ENCODE measurements at places on chromosomes 5 and 9.

GRCh38 chr9:118295413-118295812, 591.2 kb downstream of the TLR4 start:
- DNase-seq = no peak

DNA sequence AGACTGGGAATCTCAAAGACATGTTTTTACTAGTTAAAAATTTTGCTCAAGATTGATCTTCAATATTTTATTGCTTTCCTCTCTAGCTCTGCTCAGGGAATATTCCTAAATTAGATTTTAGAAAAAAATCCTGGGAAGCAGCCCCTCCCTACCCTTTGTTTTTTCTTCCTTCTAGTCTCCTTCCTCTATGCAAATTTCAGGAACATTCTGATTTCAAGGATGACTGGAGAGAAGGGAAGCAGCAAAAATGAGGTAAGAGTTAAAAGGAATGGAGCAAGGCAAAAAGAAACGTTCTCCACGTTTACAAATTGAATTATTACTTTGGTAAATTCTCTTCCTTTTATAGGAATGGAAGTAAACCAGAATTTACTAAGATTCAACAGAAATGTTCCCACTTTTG, 493.4 kb upstream of the TUSC1 start:
- DNase-seq = no peak

- no peak for DNase-seq
Observed at GRCh38 chr9:113606510-113606909, 143.0 kb downstream of the RGS3 start.

DNA sequence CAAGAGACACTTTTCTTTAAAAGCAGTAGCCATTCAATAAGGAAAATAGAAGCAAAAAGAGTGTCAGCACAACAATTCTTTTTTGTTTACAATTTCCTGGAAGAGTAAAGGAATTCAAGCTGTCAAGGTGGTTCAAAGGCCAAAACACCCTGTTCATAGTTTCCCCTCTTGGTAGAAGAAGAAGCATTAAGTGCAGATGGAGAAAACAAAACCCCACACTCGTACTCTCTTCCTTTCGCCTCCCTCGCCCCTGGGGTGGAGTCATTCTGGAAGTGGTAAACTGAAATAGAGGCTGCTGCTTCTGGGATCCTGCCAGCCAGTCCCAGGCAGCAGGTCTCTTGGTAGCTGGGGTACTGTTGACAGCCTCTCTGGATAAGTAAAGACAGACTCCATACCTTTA, 105.0 kb downstream of the ANKRD55 start:
- DNase-seq = no peak

GRCh38 chr5:145497052-145497451, 338.1 kb downstream of the PRELID2 start:
- DNase-seq = no peak

GRCh38 chr5:58447226-58447625, 12.7 kb downstream of the PLK2 start:
- no peak for DNase-seq

DNA sequence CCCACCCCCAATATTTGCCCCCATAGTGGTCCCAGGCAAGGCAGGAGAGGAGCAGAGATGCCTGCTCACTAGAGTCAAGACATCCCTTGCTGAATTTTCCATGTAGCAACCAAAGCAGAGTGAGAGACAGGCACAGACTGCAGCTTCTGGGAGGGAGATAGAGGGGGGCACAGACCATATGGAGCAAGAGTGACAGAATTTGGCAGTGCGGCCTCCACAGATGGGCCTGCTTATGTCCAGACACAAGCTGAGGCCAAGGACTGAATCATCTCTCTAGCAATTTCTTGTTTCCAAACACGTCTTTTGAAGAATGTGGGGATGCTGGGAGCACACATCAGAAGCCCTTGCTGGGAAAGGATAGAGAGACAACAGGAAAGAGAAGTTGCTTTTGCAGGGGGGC, 53.0 kb upstream of the ALDH1B1 start:
- DNase-seq = peak; percentile 83

- DNase-seq = no peak
Observed at GRCh38 chr5:112472614-112473013, 53.5 kb upstream of the EPB41L4A start.

GRCh38 chr5:125595095-125595494, 828.1 kb upstream of the GRAMD2B start:
- peak; percentile 74 for DNase-seq

GRCh38 chr5:123262216-123262823, 160.9 kb downstream of the CEP120 start:
- no peak for DNase-seq

Data from fibroblast of gingiva (primary cell).